ENCODE measurements at places on chromosomes 5 and 9.

- no peak for DNase-seq
These were observed 578 bp downstream of the LHX6 start for GRCh38 chr9:122228191-122228567.

- no peak for DNase-seq
These were observed 155.7 kb upstream of the RIOK2 start for GRCh38 chr5:97338729-97339128.

GRCh38 chr9:91562416-91562815, 138.8 kb upstream of the NFIL3 start:
- no peak for DNase-seq

DNA sequence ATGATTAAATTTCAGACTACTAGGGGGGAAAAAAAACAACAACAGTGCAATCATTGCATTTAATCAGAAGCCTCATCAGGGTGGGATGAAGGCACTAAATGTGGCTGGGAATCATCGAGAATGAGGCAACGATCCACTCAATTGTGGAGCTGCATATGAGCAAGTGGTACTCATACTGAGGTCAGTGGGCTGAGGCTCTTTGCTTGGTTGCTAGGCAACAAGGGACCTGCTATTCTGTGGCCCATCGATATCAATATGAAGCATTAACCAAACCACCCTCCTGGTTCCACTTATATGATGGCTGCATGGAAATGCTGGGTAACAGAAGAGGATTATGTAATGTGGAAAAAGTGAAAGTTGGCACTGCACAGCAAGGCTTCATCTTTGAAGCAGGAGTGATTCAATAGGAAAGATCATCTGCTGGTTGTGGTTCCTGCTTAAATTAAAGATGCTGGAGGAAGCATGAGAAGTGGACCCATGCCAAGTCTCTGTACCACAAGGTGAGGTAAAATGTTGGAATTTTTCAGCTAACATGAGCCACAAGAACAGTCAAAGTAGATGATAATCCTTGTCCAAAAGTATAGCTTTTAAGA, 159.8 kb upstream of the HMHB1 start:
- no peak for DNase-seq

- no peak for DNase-seq
These were observed 727 bp upstream of the ADRB2 start for GRCh38 chr5:148825716-148826052.

GRCh38 chr5:32475334-32476097, 31.0 kb upstream of the ZFR start:
- no peak for DNase-seq

GRCh38 chr9:114223564-114224246, 68.4 kb downstream of the COL27A1 start:
- DNase-seq = no peak

DNA sequence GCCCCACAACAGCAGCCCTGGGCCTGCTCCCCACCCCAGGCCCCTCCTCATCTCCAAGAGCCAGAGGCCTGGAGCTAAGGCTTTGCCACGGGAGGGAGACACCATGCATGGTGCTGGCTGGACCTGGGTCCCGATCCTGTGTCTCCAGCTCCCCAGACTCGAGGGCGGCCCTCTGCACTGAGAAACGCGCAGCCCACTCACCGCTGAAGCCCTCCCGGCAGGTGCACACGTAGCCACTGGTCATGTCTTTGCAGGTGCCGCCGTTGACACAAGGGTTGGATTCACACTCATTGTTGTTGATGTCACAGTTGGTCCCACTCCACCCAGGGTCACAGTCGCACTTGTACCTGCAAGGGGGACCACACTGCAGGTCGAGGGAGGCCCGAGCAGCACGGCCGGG, 30.4 kb upstream of the SEC16A start:
- DNase-seq = no peak
